Psoas muscle (tissue), 8 donors: ENCODE measurements at places on chromosomes 12 and 14.

GRCh38 chr12:3019005-3019680 is 58.0 kb upstream of the TSPAN9 start:
- no peak for DNase-seq

DNA sequence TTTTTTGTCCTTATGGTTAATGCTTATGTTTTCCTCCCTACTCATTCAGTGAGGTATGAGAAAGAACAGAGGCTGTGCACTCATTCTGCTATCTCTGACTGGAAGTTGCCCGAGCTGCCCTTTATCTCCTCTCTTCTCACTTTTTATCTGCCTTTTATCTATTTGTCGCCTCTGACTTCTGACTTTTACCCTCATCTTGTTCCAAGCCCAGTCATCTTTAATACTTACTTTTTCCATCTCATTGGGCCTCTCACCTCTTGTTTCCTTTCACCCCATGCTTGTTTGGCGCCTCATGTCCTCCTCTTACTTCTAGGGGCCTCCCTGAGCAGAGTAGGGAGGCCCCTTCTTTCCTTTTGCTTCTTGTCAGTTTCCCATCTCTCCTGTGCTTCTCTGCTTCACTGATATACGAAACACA is 50.7 kb downstream of the DIP2B start:
- no peak for DNase-seq

GRCh38 chr12:95547522-95548055 is 3.7 kb downstream of the USP44 start:
- DNase-seq, result no peak

GRCh38 chr12:96136161-96136560 is 58.0 kb upstream of the ELK3 start:
- no peak for DNase-seq

- DNase-seq, result no peak
These were observed 1.0 kb downstream of the IRF9 start for GRCh38 chr14:24162093-24162492.

- no peak for DNase-seq
These were observed 75.2 kb upstream of the SCAF11 start for GRCh38 chr12:46065412-46066166.

- DNase-seq, result no peak
These were observed 138.4 kb downstream of the ZFP36L1 start for GRCh38 chr14:68654471-68654941.
